ENCODE measurements at places on chromosomes 2 and 18.

DNA sequence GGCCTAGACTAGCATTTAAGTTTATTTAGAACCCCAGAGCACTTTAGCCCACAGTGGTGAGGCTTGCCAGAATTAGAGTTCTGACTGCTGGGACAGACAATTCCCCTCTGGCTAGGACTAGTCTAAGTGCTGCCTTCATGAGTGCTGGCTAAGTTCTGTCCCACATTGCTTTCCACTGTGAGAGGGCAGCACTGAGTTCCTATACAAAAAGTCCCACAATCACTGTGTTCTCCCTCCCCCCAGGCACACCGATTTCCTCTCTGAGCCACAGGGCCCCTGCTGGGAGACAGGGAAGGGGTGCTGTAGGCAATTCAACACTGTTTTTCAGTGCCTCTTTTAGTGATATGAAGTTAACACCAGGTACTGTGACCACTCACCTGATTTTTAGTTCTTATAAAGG, 310.9 kb downstream of the DLGAP1 start:
- DNase-seq, result no peak

DNA sequence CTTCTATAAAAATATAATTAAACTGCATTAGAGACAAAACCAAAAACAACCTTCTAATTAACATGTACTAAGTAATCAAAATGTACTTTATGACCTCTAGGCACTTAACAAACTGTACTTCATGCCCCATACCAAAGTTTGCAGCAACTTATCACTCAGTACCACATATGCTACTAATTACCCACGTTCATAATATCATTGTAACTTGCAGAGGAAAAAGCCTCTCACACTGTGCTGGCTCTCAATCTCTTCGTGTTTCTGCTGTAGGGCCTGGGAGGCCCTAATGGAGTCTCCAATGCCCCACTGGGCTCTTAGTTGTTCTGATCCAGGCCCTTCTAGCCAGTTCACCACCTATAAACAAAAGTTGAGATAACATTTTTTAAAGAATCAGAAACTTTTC, 82.1 kb upstream of the CCDC141 start:
- DNase-seq, result no peak

GRCh38 chr2:15912203-15912602, 28.1 kb upstream of the MYCN start:
- DNase-seq, result peak; percentile 87

- no peak for DNase-seq
Measured at GRCh38 chr18:2914881-2915240, 68.1 kb downstream of the EMILIN2 start.

GRCh38 chr2:142984657-142985056, 107.2 kb downstream of the KYNU start:
- DNase-seq, result no peak

DNA sequence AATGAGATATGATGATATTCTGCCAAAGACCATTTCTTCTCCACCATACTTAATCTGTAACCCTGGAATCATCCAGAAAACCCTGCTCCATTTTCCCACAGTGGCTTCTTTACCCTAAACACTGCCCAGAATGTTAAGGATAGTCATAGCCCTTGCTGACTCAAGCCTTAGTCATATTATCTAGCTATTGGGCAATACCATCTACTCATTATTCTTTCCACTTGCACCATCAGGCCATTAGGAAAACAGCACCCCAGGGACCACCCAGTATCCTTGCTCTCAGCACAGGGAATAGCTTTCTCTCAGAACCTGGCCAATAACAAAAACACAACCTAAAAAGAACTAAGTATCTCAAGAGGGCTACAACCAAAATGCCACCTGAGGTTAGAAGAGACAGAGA, 445.7 kb upstream of the SLC14A2 start:
- DNase-seq, result peak; percentile 48

DNA sequence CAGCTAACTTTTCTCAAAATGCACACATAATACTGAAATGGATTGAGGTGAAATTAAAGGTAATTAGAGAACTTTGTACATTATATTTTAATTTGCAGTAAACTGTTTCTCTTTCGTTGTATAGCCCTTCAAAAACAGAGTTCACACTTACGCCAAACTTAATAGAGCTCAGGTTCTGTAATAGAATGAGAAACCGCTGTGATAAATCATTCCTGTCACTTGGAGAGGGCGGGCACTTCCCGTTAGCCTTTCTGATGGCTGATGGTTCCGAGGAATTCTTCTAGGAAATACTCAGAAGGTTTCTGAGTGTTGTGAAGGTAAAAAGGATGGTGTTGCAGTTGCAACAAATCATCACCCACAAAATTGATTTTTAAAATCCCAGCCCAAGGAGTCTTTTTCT, 155.8 kb upstream of the ALKAL2 start:
- DNase-seq, result no peak

DNA sequence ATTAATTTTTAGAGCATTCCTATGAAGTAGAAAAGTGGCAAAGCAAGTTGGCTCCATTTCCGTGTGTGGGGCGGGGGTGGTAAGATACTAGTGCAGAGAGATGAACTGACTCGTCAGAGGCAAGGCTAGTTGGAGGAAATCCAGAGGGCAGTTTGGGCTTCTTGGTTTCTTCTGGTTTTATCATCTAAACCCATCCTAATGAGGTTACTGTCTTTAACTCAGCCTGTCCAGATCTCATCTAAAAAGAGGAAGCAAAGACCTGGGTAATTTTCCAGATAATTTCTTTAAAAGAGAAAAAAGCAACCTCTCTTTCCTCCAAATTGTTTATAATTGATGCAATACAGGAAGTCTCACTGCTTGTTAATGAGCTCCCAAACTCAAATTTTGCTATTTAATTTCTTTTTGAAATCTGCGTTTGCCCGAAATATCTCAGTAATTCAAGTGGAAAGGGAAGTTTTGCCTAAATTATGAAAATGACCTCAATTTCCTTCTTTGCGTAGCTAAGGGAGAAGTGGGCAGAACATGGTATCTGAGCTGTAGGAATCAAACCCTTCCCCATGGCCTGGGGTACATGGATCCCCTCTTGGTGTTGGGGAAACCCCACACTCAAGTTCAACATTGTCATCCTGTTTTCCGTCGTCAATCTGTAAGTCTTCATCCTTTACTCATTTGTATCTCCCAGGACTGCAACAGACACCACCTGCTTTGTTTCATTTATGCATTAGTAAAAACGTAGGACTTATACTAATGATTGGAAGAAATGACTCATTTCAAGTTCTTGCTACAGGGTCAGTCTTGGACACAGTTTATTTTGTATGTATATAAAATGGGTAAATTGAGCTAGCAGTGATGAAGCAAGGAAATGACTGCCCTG, 89.1 kb upstream of the KLF7 start:
- DNase-seq, result peak; percentile 38

GRCh38 chr2:23828986-23829385, 97.9 kb downstream of the ATAD2B start:
- DNase-seq, result no peak

GRCh38 chr2:172677363-172677762, 58.3 kb upstream of the RAPGEF4 start:
- DNase-seq, result no peak

DNA sequence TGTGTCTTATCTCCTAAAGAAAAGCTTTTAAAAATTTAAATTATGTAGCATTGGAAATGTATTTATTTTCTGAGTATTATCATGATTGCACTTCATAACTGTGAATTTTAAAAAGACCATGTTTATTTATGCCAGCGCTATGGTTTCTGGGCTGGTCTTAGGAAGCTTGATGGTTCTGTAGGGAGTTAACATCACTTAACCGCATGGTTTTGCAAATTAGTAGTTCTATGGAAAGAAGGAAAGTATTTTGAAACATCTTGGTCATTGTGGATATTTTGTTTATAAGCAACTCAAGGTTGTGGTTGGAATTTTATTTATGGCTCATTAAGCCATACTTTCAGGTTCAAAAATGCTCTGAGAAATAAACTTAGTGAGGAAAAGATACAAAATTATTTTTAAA, 549.4 kb downstream of the STK39 start:
- DNase-seq, result no peak

DNA sequence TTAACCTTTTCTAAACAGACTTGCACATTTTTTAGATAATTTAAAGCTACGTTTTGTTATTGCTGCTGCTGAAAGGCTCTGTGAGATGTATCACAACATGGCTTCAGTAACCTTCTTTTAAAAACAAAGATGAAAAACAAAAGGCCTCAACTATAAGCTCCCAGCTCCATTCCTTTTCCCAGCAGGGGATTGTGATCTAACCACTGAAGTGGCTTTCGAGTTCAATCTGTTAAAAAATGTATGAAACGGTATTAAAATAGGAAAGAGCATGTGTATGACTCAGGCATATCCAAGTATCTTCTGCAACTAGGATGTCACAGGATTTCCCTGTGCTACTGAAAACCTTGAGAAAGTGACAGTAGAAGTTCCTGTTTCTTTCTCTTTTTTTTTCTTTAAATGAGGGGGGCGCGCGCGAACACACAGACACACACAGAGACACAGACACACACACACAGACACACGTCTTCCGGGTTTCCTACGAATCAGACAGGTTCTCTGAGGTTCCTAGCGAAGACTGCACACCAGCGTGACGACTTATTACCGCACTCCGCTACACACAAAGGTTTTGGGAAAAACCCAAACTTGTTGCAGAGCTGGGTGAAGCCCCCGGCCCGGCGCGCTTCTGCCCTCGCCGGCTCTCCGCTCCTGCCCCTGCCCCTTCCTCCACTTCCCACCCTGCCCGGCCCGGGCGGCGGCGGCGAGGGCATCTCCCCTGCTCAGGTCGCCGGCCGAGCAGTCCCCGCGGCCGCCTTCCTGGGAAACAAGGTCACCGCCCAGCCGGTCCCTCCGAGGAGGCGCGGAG, 86.8 kb downstream of the RBMS1 start:
- DNase-seq, result peak; percentile 75

DNA sequence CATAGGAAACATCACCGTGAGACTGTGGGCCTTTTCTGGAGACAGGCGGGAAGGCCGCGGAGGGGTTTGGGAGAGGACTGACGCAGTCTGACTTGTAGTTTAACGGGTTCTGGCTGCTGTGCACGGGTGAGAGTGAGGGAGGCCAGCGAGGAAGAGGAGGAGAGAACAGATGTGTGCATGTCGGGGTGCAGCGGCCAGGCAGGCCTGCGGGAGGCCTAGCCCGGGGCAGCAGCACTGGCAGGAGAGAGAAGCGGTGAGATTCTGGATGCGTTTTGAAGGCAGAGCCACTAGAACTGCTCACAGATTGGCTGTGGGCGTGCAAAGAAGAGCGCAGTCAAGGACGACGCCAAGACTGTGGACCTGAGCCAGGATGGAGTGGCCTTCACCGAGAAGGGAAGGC, 53.9 kb downstream of the PTGR3 start:
- no peak for DNase-seq

DNA sequence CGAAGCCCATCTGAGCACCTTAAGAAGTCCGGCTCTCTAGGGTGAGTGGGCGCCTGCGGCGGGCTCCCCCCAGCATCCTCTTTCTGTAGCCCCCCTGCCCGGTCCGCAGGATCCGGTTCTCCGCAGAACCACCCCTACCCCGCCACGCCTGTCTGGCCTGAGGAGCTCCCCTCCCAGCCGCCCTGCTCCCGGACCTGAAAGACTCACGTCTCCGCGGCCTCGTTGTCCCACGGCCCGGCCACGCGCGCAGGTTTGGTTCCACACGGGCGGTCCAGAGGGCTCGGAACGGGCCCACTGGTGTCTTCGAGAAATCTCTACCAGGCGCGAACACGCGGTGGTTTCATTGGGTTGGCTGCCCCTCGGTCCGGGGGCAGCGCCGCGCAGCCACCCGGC, 237 bp downstream of the SLC39A6 start:
- DNase-seq, result no peak

GRCh38 chr2:97935719-97936161, 60.0 kb downstream of the TMEM131 start:
- DNase-seq, result peak; percentile 55

- no peak for DNase-seq
Measured at GRCh38 chr2:37600735-37601134, 70.7 kb downstream of the CDC42EP3 start.

DNA sequence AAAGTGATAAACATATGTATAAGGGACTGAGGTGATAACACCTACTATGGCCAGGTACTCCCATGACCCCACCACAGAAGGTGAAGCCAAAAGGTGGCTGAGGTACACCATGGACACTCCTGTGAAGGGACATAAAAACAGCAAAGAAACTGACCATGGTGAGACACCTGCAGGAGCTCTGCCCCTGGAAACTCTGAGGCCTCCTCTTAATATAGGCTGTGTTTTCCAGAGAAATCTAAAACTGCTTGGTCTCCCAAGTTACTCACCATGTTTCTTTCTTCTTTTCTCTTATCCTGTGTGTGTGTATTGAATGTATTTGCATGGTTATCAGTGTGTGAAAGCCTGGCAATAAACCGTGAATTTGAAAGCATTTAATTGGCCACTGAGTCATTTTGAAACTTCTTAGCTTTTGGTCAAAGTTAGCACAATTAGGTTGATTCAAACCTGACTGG, 739.3 kb upstream of the GCFC2 start:
- no peak for DNase-seq

GRCh38 chr2:220420820-220421219, 793.4 kb downstream of the SLC4A3 start:
- DNase-seq, result no peak

DNA sequence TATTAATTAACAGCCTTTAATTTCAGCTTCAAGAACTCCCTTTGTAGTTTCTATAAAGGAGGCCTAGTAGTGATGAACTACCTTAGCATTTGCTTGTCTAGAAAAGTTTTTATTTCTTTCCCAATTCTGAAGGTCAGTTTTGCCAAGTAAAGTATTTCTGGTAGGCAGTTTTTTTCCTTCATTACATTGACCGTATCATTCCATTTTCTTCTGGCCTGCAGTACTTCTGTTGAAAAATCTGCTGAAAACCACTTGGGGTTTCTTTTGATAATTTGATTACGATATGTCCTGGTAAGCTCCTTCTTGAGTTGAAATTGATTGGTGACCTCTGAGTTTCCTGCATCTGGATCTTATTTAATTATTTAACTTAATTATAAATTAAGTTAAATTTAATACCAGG, 691.8 kb downstream of the TSN start:
- DNase-seq, result no peak
